ENCODE measurements at places on chromosomes 3 and 15.
A peak's percentile ranks its signal among the peaks of the same experiment; 100 is the strongest.

- DNase-seq = no peak
These were observed 148.9 kb downstream of the DPH6 start for GRCh38 chr15:35397027-35397426.

DNA sequence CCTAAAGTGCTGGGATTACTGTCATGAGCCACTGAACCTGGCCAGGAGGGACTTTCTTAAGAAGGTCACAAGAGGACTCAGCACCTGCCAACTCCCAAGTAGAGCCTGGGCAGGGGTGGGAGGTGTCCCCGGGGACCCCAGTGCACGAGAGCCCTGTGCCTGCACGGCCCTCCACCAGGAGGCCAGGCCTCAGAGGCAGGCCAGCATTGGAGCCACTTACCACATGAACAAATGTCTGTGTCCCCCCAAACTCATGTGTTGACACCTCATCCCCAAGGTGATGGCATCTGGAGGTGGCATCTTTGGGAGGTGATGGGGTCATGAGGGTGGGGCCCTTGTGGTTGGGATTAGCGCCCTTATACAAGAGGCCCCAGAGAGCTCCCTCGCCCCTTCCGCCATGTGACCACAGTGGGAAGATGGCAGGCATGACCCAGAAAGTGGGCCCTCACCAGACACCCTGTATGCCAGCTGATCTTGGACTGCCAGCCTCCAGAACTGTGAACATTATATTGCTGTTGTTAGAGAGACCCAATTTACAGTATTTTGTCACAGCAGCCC lies 3.2 kb upstream of the RPUSD3 start:
- DNase-seq = no peak

GRCh38 chr3:48070030-48070429 lies 53.8 kb upstream of the MAP4 start:
- no peak for DNase-seq

DNA sequence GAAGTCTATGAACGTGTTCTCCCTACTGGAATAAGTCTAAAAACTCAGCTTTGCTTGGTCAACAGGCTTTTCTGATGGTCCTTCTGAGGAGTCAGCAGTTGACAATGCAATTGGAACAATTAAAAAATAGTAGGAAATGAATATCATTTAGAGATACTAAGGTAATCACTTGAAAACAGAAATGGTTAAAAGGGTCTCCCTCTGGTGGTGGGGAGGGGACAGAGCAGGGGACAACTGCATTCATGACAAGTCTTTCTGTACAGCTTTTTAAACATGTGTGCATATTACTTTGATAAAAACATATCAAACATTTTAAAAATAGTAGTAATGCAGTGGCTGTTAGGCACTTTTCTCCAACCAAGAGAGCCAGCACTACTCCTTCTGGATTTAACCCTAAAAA lies 119.9 kb upstream of the FHIT start:
- peak; percentile 24 for DNase-seq

DNA sequence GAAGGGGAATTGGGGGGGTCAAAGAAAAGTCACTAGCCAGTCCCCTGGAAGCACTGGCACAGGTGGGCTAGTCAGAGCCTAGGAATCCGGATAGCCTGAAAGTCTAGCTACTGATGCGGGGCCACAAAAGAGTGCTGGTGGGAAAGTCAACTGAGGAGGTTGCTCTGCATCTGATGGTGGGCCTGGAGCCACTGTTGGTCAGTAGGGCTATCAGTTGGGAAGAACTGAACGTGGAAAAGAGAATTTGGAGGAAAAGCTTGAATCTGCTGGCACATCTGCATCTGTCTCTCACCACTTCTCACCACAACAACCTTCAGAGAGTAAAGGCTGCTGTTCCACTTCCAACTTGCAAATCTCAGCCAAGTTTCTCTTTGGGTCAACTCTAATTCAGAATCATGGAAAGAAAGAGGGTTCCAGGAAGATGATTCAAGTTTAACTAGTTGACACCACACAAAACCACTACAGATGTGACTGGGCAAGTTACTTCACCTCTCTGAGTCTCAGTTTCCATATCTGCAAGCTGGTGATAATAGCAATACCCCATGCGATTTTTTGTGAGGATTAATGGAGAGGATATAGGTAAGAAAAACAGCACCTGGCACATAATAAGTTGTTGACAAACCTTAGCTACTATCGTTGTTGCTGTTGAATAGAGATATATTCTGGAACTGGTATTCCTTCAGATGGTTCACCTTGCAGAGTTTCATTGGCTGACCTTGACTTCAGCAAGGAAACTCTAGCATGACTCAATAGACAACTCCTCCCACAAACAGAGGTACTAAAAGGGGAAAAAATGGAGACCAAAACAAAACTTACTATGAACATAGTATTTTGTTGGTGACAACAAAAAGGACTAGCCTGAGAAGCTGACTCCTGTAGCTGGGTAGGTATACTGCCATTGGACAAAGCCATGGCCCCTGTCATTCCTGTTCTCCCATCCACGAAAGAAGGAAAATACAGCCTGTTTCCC lies 280.2 kb upstream of the STT3B start:
- no peak for DNase-seq

DNA sequence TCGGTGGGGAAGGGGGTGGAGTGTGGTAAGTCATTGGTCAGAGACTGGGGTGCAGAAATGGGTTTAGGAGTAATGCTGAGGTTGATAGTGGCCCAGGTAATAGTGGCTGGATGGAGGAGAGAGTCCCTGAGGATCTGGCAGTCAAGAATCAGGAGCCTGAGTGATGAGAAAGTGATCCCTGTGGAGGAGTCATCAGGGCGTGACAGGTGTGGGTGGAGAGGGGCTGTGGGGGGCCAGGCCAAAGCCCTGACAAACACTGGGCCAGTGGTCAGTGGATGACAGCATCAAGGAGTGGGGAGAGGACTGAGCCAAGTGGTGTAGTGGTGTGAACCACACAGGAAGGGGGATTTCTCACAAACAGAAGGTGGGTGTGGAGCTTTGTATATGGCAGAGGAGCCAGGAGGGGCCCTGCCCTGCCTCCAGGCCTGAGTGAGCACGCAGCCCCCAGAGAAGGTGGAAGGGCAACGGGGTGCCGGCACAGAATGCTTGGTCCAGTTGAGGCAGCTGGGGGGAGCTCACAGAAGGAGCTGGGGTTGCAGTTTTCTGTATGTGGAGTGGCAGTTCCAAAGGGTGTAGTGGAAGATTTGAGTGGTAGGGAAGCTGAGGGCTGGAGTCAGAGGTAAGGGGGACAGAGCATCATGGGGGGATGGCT lies 77.1 kb downstream of the SPSB4 start:
- no peak for DNase-seq

GRCh38 chr15:91891101-91891500 lies 37.6 kb downstream of the SLCO3A1 start:
- DNase-seq = no peak

DNA sequence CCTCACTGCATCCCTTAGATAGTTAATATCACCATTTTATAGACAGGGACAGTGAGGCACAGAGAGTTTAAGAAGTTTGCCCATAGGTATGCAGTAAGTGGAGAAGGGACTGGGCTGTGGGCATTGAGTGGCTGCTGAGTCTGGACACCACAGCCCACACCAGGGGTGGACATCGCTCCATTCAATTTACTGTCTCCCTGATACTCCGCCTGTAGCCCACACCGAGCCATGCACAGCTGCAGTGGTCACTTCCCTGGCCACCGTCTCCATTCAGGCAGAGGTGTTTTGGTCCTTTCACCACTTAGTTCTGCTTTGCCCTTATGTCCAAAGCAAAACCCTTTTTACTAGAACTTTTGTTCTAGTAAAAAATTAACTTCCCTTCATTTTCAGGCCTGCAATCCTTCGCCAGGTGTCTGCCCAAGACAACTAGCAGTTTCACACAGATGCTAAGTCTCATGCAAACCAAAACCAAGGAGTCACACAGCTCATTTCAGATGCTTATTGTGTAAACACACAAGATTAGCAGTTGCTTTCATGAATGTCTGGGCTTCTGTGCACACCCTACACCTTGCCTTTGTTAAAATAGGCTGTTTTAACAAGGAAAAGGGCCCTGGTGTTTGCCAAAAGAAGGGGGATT lies 30.1 kb downstream of the ZNF35 start:
- DNase-seq = no peak

DNA sequence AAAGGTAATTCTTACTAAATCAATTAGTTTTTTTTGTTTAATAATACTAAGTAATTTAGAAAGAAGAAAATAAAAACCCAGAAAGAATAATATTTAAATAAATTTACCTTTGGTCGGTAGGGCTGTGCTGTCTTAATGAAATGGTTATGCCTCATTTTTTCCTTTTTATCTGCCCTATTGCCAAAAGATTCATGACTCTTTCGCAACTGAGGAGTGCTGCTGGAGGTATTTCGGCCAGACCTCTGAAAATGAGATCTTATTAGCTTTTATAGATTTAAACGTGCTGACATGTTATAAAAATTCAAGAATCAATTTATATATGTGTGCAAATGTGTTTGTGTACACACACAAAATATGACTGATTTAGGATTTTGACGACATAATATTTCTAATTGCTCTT lies 67.1 kb upstream of the USP50 start:
- no peak for DNase-seq

DNA sequence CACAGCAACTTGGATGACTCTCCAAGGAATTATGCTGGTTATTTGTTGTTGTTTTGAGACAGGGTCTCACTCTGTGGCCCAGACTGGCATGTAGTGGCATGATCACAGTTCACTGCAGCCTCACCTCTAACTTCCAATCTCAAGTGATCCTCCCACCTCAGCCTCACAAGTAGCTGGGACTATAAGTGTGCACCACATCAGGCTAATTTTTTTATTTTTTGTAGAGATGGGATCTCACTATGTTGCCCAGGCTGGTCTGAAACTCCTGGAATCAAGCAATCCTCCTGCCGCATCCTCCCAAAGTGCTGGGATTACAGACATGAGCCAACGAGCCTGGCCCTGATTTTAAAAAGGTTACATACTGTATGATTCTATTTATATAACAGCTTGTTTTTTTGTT lies 63.0 kb downstream of the RBPMS2 start:
- no peak for DNase-seq

DNA sequence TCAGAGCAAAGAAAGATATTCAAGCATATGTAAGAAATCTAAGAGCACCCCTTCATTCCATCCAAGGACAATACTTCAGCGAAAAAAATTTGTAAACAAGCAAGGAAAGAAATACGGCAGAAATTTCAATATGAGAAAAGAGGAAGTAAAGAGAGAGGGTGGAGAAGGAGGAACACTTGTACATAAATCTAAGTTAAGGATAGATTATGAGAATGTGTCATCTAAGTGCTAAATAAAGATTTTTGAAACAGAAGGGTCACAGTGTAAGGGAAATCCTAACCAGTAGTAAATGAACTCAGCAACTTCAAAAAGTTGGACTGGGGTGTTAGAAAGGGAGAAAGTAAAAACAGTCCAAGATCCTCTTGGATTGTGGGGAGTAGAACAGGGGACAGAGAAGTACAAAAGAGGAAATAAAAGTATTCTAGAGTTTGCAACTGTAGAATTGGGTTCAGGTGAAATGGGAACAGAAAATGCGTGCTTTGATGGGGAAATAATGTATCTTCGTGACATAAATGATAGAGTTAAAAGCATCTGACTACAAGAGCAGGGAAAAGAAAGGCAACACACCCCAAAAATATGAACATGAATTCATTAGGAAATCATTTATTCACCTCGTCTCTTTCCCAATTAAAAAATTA lies 68.5 kb upstream of the ATP13A5 start:
- no peak for DNase-seq
